ENCODE measurements at places on chromosomes 12 and 14.

- DNase-seq = peak; percentile 6
These were observed 584 bp downstream of the VRK1 start for GRCh38 chr14:96797582-96798349.

- DNase-seq = no peak
These were observed 4.7 kb downstream of the LRP1-AS start for GRCh38 chr12:57142727-57143126.

DNA sequence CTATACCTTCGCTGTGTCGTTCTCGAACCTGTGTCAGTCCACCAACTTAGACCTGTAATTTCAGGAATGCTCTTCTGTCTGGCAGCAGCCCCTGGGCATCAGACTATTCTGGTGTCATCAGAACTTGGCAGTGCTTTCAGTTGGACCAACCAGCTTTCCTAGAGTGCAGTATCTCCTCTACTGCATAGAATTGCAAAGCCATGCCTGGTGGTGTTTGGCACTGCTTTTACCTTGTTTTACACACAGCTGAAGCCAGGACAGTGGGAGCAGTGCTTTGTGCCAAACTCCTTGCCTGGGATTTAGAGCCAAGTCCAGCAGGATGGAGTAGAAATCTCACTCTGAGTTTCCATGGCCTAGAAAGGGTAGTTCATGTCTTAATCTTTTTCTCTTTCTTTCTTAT is 1.5 kb downstream of the FLVCR2 start:
- DNase-seq = no peak

GRCh38 chr12:42766754-42767153 is 177.2 kb upstream of the PRICKLE1 start:
- no peak for DNase-seq

- DNase-seq = no peak
These were observed 227.8 kb downstream of the TMEM117 start for GRCh38 chr12:44063671-44064070.

GRCh38 chr14:67819563-67820421 is at the start of gene RAD51B:
TSS of gene RAD51B (plus strand) at chr14:67819779.
- DNase-seq = peak; percentile 70

DNA sequence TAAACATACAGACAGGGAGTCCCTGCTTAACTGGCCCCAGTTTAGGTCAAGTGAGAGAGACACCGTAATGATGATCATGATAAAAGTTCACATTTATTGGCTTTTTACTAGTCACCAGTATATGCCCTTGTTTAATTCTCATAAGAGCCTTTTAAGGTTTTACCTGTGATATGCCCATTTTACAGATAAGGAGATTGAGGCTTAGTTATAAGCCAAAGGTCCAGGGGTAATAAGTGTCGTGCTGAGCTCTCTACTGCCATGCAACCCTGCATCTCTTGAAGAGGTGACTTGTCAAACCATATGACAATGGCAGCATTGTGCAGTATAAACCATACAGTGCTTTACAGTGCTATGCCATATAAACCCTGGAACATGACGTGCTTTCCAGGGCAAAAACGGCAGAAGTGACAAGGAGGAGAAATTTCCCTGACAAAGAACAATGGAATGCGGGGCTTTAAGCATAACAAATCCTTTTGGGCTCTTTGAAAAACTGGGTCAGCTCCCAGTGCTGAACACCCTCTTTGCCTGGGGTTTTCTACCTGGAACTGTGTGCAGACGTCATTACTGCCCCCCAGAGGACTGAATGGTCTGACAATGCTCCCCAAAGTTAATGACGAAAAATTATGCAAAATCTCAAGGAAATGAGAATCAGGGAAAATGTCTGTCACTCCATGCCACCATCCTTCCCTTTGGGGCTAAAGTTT is 59.7 kb upstream of the C14orf132 start:
- DNase-seq = no peak
